Nucleus accumbens (tissue), 56 donors: ENCODE measurements at places on chromosomes 2 and 18.

DNA sequence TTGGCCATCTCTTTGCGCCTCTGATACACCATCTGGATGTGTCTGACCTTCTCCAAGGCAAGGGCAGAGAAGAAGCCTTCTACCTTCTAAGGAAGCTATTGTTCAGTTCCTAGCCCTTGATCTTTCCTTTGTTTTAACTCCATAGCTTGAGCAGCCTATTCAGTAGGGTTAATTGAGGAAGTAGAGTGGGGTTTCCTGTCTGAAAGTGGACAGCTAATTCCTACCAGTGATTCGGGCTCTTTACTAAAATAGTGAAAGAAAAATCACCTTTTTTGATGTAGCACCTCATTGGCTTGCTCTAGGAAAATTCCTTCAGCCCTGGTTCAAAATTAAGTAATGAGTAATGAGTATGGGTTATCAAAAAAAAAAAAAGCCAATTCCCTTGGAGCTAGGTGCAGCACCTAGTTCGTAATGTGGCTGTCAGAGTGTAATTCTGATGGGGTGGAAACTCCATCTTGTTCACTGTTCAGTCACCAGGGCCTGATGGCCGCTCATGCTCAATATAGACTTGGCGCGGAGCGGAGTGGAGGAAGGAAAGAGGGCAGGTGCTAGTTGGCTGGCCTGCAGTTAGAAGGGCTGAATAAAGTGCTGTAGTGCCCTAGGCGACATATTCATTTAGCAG lies 2.9 kb upstream of the MGAT5 start:
- no peak for DNase-seq

DNA sequence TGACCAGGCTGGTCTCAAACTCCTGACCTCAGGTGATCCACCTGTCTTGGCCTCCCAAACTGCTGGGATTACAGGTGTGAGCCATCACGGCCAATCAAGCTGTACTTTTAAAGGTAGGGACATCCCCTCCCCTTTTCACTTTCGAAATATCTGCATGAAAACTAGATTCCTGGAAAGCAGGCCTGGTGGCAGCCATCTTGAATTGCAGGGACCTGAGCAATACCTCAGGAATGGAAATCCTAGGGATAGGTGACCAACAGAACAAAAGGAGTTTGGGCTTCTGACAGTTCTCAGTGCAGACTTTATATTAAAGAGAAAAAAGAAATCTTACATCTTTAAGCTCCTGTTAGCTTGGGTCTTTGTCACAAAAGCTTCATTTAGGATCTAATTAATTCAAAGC lies 62.6 kb downstream of the KLF7 start:
- no peak for DNase-seq

DNA sequence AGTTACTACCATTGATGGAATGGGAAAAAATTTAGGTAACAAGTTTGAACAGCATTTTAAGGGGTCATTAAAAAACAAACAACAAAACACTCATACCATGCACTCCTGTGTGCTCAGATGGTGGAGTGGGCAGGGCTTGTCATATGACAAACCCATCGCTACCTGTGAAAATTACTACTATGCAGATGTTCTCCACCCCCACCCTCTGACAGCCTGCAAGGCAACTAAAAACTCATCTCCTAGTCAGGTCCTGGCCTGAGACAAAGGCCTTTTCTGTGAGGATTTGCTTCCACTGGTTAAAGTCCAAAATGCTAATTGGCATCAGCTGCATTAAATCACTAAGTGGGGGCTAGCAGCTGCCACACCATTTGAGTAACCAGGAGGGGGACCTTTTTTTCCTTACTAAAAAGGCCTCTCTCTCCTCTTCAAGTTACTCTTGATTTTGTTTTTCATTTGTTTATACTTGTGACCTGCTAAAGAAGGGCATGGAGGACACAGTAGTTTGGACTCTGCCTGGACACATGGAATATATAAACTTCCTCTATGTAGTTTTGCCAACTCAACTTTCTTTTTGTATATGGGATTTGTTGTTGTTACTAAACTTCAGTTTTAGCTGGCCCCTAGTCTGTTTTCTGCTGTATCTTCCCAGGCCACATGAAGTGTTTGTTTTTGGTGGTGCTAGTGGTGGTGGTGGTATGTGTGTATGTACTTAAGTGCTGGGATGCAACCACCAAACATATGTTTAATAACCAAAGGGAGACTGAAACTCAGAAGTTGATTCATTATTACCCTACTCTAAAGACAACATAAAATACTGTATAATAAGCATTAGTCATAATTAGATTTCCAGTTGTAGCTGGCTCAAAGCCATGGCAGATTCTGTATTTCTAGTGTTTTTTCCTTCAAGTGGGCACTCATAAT lies 121.3 kb downstream of the MAP4K4 start:
- DNase-seq, result no peak

DNA sequence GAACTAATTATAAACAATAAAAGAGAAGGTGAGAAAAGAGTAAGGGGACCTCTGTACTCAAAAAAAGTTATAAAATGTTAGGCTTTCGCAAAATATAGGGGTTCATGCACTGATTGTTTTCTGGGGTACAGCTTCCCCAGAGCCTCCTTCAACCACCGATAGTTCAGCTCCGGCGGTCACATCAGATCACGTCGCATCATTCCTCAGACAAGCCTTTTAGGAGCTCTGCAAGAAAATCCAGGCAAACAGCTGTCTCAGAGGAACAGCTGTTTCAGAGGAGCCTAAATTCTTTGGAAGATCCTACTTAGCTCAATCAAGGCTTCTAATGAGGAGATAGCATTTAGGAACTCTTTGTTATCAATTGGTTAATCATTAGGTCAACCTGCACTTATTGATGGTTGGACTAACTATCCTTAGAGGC lies 78.7 kb downstream of the MYCN start:
- DNase-seq, result no peak

DNA sequence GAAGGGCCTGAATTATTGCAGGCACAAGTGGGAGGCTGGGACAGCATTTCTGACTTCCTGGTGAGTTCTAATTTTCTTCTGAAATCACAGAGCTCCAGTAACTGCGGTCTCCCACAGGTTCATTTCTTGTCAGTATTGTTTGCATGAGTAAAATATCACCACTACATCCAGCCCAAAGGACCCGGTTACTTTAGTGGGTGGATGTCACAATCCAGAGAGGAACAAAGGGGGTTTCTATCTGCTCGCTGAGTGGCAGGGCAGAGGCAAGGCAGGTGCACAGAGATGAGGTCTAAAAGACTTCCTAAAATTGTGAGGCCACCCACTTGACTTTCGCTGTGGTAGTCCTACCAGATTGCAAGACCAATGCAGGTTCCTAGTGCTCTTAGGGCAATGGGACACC lies 800.4 kb upstream of the ID2 start:
- no peak for DNase-seq

DNA sequence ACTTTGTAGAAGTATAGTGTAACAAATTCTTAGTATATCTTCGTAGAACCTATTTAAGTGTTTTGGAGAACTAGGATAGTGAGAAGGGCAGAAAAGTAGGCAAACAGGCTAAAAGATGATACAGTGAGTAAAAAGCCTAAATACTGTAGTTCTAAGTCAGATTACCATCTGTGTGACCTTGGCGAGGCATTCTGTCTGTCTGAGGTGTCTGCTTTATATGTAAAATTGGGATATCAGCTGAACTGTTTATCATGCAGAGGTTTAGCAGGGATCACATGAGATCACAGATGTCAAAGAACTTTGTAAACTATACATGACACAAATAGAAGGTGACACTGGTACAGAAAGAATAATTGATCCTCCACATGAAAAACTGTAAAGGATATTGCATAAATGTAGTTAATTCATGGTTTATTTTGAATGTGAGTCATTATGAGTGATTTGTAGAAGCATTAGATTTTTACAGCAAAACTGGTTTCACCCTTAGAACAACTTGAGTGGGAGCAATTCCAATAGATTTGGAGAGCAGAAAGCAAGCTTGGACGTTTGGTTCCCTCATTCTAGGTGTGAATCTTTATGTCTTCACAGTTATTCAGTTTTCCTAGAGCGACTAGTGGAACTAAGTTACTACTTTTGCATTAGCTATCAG lies 41.9 kb downstream of the TAF1B start:
- no peak for DNase-seq

GRCh38 chr2:230996661-230997060 lies 740 bp downstream of the SPATA3 start:
- no peak for DNase-seq

- DNase-seq, result no peak
Observed at GRCh38 chr2:62968668-62969067, 82.0 kb upstream of the OTX1 start.

DNA sequence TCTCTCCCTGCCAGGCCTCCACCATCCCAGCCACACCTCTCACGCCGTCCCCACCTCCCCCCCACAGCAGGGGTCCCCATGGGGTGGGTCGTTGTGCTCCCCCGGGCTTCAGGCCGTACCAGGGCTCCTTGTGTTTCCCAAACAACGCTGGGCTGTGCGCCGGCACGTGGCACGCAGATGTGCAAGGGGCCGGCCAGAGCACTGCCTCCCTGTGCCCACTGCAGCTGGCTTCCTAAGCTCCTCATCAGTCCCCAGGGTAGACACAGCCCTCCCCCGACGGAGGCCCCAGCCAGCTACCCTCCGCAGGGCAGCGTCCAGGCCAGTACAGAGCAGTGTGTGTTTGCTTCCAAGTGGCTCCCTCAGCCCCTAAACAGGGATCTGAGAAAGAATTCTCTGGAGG lies 34.0 kb downstream of the BIN1 start:
- peak; percentile 78 for DNase-seq

- DNase-seq, result no peak
Observed at GRCh38 chr2:142140434-142140845, 9.6 kb upstream of the LRP1B start.

DNA sequence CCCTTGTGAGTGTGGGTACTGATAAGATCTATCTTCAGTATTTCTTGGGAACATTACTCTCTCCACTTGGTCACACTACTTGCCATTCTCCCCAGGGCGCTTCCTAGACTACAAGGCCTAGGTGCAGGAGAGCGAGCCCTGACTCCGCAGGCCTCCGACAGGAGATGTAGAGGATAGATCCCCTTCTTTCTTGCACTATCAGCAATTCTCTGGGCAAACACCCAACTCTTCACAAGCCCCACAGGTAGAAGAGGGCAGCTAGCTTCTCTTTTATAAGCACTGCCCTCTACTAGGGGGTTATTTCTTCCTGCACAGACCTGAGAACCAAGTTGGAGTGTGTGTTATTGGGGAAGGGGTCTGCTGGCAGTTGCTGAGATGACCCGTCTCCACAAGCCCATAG lies 10.7 kb upstream of the RMDN2 start:
- DNase-seq, result no peak

DNA sequence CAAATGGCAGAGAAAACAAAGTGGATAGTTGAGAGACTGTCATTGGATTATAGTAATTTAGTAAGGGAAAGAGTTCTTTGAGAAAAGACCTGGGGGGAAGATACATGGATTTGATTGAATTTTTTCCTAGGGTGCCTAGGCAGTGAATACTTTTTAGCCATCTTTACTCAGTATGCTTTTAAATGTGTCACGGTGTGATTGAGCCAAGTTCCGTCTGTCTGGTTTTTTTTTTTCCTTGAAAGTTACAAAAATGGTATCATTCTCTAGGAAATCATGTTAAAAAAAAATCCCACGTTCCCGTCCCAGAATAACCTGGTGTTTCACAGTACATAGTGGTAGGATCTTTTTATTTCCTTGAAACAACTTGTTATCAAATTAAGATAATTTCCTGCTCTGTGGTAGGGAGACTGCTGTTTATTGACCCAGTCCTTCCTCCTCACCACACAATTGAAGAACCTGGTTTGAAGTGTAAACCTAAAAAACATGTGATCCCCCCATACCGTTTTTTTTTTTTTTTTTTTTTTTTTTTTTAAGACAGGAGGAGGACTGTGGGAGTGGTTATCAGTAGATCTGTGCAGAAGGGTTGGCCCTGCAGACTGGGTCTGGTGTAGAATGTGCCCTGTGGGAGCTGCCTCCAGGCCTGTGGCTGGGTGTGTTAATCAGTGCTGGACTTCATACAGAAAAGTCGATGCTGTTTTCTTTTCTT lies 55.1 kb downstream of the DGKD start:
- DNase-seq, result no peak

DNA sequence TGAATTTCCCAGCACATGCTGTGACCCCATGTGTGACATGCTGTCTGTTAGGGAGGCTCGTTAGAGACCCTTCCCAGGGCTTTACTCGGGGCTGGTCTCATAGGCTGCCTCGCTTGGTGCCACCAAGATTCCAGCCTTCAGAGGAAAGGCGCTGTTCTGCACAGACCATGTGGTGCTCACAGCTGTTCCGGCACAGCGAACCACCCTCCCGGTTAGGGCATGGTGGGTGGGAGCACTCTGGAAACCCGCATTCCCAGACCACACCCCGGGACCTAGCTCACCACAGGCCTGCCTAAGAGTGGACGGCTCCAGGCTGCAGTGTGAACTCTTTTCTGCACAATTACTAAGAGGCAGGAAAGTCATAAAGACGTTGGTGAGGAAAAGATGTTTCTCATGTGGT lies 112.0 kb downstream of the MBP start:
- DNase-seq, result no peak

GRCh38 chr2:191556463-191556862 lies 121.5 kb upstream of the NABP1 start:
- no peak for DNase-seq

- no peak for DNase-seq
Observed at GRCh38 chr2:235716875-235717496, 223.1 kb downstream of the AGAP1 start.

GRCh38 chr18:59593291-59593717 lies 103.9 kb downstream of the CCBE1 start:
- no peak for DNase-seq

DNA sequence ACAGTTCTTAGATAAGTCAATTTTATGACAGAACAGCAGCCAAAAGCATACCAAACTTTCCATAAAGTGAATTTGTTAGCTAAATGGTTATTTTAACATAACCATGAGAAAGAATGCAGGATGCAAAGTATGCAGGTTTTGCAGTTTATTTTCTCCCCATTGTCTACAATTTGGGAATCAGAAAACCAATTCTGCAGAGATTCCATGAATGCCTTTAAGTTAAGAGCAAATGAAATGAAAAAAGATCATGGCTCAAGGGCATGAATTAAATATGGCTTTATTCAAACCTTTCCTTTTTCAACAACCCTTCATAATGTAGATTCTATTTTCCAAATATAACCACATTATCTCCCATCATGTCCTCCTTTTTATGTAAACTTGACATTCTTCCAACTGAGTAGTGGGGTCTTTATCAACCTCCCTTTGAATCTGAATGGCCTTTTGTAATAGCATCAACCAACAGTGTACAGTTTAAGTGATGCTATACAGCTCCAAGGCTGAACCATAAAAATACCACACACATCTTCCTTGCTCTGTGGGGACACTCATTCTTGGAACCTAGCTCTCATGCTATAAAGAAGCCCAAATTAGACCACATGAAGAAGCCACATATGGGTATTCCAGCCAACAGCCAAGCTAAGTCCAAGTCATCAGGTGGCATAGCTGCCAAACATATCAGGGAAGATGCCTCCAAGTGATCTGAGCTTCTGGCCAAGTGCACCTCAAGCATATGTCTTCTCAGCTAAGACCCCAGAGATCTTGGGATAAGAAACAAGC lies 49.8 kb downstream of the PIAS2 start:
- DNase-seq, result no peak

- no peak for DNase-seq
Observed at GRCh38 chr18:73728657-73729056, 419.0 kb downstream of the FBXO15 start.

- no peak for DNase-seq
Observed at GRCh38 chr2:66573416-66573815, 138.5 kb downstream of the MEIS1 start.
